MCF 10A (cell line): ENCODE measurements at places on chromosomes 12 and 14.

- DNase-seq: no peak
These were observed 371.0 kb upstream of the ATP2B1 start for GRCh38 chr12:90079529-90080210.

DNA sequence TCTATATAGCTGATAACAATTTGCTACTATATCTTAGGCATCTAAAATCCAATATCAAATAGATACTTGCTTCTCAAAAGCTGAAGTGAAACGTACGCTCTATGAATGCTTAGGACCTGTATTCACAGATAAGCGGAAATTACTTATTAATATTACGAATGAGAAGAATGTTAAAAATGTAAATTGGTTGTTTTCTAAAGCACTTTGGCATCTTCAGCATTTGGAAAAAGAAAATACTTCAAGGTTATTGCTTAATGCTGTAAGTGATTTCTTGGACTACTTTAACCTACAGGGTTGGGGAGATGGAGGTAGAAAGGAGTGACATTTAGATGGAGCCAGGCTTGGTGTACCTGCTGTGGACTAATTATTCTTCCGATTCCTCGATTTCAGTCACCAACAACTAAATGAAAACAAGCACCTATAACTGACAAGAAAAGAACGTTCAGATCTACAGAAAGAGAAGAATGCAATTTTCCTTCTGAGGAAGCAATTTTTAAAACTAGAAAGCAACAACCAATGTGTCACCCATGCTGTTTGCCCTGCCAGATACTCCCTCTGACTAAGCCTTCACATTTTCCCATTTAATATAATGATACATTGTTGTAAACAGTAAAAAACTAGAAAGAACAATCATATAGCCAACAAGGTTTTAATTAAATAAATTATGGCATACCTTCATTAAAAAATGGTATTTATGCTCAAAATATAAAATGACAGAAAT is 49.3 kb downstream of the SLC25A21 start:
- DNase-seq: no peak

DNA sequence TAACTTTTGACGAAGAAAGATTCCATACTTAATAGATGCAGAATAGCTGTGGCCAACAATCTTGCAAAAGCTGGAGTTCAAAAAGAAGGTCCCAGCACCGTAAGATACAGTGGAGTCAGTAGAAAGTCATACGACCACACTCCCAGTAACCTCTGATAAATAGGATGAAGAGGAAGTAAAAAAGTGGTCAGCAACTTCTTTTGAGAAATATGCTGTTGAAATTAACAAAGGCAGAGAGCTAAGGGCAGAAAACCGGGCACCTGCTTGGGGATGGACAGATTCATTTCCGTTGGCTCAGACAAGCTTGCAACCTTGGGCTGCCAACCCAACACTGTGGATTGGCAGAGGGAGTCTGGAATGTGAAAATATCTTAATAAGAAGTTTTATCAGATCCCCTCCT is 40.0 kb downstream of the BTG1 start:
- DNase-seq: no peak

DNA sequence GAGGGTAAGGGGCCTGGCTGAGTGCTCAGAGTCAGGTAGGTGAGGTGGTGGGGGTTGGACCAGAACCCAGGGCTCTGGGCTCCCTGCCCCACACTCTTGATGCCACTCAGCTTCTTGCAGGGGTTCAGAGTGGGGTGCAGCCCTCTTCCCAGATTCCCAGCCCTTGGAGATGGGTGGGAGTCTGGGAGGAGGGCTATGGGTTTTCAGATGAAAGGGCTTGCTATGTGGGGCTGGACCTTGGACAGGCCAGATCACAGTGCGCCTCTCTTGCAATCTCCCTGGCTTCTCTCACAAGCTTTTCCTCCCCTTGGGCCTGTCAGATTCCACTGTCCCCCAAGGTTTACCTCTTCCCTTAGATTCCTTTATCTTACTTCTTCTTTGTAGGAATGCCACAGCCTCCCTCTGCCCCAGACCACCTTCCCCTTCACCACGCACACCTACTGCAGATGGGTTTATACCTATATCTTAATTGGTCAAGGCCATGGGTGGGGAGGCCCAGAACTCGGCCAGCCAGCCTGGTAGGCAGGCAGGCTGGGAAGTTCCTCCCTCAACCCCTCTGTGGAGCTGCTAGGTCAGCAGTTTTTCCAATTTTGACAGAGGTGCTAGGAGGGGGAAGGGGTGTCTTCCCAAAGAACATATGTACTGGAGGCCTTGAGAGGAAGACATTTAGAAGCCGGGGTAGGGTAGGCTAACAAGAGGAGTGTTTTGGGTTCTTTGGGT is 1.4 kb downstream of the NYNRIN start:
- no peak for DNase-seq

GRCh38 chr12:27187697-27188096 is 56.4 kb upstream of the STK38L start:
- no peak for DNase-seq

- no peak for DNase-seq
These were observed 41.3 kb downstream of the BAZ1A start for GRCh38 chr14:34833549-34834523.

- DNase-seq: no peak
These were observed 89.5 kb downstream of the PELI2 start for GRCh38 chr14:56207626-56208292.

- no peak for DNase-seq
These were observed 336.3 kb downstream of the TMEM121 start for GRCh38 chr14:105862581-105863239.

DNA sequence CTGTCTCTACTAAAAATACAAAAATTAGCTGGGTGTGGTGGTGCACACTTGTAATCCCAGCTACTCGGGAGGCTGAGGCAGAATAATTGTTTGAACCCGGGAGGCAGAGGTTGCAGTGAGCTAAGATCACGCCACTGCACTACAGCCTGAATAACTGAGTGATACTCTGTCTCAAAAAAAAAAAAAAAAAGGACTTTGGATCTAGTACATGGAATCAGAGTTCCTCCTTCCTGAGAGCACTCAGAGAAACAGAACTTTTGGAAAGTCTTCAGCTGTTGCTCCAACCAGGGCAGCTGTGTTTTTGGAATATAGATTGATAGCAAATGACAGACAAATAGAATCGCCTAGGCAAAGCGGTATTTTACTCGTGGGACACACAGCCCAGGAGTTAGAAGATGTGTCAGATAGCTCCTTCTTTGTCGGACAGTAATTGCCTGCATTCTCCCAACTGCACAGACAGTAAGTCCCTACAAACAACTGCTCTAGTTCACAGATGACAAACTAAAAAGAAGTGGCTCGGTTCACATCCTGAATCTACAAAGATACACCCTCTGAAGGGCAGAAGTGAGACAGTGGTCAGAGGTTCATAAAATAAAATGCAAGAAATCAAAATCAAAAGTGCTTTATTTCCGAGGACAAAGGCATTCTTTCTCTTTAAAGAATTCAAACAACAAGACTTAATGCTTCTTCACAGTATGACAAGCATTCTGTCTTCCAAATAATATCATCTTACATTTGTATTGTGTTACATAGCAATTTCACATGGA is 17.1 kb upstream of the NEK9 start:
- no peak for DNase-seq

GRCh38 chr14:71212093-71212492 is 304.8 kb downstream of the PCNX1 start:
- DNase-seq: no peak

DNA sequence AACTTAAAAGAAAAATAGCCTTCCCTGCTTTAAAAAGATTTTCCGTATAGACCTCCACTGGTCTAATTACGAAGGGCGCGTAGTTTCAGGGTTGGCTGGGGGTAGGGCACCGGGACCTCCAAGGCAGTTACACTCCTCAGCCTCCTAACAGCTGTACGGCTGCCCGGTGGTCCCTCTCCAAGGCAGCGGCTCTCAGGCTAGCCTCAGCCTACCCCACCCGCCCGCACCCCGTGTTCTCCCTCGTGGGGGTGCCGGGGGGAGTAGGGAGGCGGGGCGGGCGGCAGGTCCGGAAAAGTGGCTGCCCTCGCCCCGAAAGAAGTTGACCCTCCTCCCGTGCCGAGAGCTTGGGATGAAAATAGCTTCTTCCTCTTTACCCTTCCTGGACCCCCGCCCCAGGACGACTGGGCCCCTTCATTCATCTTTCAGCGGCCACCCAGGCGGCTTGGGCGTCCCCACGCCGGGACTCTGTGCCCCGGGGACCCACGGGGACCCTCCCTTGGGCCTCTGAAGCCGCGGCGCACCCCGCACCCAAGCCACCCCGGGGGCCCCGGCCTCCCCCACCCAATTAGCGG is 991 bp upstream of the RCOR1 start:
- peak; percentile 34 for DNase-seq

DNA sequence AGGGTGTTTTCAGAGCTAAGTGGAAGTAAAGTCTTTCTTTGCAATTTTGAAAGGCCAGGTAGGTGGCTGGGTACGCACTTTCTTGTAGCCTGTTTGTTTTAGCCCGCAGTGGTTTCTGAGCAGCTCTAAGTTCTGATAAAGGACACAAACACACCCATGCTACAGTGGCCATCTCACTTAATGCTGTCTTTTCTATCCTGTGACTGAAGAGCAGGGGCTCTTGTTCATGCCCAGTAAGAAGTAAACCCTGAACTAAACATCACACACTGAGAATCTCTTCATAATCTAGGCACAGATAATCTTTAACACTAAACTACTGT is 427.2 kb downstream of the RAD51B start:
- no peak for DNase-seq

GRCh38 chr14:37437490-37437889 is 157.6 kb downstream of the FOXA1 start:
- DNase-seq: no peak

GRCh38 chr12:3797531-3798048 is 44.7 kb upstream of the CRACR2A start:
- no peak for DNase-seq

DNA sequence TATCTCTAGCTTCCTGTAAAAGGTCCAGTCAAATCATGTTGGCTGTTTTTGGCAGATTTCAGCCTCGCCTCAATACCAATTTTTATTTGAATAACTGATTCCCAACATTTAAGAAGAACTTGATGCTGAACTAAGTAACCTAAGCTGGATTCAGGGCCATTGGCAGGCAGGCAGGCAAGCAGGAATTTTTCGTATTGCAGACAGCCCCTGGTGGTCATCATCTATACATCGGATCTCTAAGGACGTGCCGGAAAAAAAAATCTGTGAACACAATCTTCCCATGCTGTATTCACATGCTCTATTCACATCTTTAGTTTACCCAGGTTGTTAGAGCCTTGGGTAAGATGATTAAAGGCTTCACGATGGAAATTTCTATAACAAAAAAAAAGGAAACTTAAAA is 7.0 kb downstream of the VCPKMT start:
- DNase-seq: no peak

DNA sequence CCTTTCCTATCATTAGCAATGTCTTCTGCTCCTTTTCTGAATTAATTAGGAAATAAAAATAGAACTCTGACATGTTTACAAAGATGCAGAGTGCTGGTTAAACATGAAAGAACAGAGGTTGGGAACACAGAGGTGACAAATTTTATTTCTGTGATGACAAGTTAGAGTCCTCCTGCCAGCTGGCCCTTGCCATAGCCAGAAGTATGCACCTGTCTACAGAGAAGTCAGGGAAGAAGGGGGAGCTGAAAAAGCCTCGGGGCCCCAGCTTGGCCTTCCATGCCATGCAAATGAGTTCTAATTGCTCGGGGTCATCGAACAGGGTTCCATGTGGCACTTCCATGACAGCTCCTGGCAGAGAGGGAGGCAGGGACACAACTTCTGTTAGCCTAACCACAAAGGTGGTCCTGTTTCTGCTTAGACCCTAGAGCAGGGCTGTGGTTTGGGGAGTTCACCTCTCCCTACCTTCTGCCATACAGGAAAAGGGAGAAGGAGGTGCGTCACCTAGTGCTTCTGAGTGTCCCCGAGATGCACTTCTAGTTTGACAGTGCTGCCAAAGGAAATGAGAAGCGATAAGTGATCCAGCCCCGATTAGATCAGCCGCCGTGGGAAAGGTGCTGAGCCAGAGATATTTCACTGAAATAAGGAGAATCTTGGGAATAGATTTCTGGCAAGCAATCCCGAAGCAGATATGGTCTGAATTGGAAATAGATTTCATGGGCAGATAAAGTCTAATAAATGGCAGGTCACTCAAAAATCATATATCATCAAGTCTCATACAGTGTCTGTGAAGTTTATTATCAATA is 155.8 kb upstream of the FOXN3 start:
- DNase-seq: no peak

- DNase-seq: no peak
These were observed 1279.1 kb upstream of the FLRT2 start for GRCh38 chr14:84250893-84251292.

- DNase-seq: no peak
These were observed 1116.5 kb upstream of the TMEM132C start for GRCh38 chr12:127150479-127150878.

- no peak for DNase-seq
These were observed 53.9 kb upstream of the ATP2A2 start for GRCh38 chr12:110227138-110227537.

GRCh38 chr12:57006809-57007475 is 596 bp upstream of the ZBTB39 start:
- DNase-seq: no peak

DNA sequence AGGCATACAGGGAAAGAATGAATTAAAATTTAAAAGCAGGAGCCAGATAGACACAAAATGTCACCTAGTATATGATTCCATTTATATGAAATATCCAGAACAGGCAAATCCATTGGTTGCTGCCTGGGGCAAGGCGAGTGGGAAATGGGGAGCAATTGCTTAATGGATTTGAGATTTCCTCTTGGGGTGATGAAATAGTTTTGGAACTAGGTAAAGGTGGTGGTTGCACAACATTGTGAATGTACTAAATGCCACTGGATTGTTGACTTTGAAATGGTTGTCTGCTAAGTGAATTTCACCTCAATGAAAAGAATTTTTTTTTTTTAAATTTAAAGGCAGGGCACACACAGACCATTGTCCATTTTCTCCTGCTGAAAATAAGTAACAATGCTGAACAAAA is 61.9 kb downstream of the ABCC9 start:
- peak; percentile 81 for DNase-seq

GRCh38 chr14:78451319-78451695 is 281.1 kb downstream of the NRXN3 start:
- DNase-seq: no peak

- peak; percentile 78 for DNase-seq
These were observed 25.0 kb upstream of the CIT start for GRCh38 chr12:119902084-119902509.

DNA sequence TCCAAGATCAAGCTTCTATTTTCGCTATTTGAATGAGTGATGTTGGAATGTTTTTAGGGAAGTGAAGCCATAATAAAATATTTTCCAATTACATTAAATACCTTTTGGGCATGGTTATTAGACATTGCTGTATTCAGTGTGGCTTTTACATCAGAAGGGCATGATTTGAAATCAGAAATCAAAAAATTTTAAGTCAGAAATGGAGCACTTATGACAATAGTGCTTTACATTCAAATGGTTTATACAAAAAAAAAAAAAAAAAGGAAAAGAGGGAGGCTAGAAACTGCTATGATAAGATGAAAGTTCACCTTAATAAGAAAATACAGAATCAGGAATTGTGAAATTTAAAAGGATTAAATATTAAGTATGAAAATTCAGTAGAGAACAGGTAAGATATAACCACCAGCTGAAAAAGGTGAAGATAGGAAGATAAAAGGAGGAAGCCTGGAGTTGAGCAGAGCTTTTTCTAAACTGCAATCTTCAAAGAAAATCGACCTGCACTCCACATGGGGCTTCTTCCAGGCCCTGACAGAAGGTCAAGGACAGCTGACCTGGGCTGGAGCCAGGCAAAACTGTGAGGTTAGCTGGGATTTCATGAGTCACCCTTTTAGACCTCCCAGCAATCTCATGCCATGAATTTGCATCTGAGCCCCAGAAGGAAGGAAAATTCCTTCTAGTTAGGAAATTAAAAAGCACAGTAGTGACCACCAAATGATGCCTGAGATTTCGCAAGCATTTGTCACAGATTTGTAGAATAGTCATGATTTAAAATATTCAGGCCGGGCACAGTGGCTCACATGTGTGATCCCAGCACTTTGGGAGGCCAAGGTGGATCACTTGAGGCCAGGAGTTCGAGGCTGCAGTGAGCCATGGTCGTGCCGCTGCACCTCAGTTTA is 23.4 kb upstream of the BMP4 start:
- DNase-seq: peak; percentile 78
